ENCODE measurements at places on chromosomes 7 and 10.
A peak's percentile ranks its signal among the peaks of the same experiment; 100 is the strongest.

DNA sequence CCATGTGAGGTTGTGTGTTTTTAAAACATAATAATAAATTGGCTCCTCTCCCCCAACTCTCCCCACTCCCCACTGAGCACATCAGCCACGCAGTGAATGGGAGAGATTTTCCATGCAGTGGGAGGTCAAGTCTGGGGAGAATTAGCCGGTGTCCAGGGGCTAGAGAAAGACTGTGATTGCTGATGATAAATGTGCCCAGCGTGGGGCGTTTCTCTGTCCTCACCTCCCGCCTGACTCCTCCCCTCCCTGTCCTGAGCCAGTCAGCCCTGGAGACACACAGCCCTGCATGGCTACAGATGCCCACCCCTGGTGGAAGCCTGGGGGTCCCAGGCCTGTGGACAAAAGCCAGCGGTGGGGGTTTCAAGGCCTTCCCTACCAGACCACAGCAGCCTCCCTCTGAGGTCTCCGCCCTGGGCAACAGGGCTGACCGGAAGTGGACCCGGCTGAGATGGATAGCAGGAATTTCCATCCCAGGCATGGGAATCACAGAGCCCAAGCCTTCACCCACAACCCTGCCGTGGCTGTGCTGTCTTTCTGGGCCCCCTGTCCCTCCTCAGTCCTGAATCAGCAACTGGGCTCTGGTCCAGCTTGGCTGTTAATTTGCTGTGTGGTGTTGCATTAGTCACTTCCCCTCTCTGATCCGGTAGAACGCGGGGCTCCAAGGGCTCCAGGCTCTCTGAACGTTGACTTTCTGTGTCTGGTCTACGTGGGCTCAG, 46.8 kb upstream of the SLC29A3 start:
- peak; percentile 65 for DNase-seq

- DNase-seq: no peak
Observed at GRCh38 chr10:125820701-125821100, 2.4 kb downstream of the UROS start.

DNA sequence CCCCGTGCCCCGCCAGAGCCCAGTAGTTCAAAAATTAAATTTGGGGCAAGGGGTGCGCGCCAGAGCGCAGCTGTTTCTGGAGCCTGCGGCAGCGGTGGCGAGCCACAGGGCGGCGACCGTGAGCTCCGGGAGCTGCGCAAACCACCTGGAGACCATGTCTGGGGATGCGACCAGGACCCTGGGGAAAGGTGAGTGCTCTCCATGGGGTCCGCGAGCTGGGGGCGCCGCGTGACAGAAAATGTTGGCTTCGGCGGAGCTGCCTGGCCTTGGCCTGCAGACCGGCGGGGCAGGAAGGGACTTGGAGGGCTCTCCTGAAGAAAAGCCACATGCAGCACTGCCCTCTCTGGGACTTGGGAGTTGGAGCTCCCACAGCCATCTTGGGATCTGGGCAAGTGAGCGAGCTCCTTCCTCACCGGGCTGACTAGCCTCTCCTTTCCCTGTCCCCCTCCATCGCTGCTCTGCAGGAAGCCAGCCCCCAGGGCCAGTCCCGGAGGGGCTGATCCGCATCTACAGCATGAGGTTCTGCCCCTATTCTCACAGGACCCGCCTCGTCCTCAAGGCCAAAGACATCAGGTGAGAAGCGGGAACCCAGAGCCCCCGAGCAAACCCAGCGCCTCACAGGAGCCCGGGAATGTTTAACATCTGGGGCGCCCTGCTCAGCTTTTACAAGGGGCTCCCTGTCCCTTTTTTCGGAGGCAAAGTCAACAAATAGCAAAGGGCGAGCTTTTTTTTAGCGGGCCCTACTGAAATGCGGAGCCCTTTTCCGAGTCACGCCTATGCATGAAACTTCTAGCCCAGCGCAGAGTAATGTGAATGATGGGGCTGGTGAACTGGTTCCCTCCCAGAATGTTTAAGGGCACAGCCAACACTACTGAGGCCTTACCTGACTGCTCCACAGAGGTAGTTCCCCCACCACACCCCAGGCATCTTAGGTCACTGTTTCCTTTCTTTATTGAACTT, 6.1 kb downstream of the GSTO2 start:
- DNase-seq: peak; percentile 17

DNA sequence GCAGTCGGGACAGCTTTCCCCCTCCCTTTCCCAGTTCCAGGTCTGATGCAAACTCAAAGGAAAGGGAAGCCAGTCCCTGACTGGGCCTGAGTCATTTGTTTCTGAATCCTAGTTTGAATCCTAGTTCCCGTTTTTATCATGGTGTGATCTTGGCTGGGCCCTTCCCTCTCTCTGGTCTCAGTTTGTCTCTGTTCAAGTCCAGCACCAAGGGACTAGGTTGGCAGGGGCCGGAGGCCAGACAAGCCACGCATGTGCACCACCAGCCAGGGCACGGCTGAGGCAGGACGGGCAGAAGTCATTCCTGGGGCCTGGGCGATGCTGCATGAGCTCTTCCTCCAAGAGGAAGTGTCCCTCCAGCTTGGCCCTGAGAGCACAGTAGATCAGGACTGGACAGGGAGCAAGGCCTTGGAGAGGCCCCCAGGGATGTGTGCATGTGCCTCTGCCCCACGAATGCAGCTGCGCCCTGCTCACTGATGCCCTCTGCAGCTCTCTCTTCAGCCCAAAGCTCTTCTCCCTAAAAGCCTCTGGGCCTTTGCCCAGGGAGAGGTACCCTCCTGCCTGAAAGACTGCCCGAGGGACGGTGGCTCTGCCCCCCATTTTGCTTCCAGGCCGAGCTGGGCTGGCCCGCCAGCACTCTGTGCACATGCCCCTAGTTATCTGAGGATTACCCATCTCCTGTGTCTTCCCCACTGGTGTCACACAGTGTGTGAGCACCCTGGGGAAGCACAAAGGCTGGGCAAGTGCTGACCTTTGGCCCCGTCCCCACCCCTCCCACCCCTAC, 86.7 kb downstream of the ZMIZ1 start:
- DNase-seq: peak; percentile 57

DNA sequence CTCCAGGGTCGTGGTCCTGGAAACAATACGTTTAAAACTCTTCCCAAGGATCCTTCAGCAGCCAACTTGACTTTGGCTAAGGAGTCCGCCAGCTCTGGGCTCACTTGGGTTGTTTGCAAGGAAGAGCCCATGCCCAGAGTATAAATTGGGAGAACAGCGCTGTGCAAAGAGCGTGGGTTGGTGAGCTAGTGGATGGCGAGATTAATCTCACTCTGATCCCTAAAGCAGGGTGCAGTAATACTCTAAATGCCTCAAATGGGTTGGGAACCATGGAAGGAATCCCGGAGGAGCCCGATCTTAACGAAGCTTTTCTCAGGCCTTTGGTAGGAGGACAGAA, 495 bp upstream of the SDHAF3 start:
- DNase-seq: no peak

GRCh38 chr7:14800664-14801063, 101.9 kb downstream of the DGKB start:
- no peak for DNase-seq

DNA sequence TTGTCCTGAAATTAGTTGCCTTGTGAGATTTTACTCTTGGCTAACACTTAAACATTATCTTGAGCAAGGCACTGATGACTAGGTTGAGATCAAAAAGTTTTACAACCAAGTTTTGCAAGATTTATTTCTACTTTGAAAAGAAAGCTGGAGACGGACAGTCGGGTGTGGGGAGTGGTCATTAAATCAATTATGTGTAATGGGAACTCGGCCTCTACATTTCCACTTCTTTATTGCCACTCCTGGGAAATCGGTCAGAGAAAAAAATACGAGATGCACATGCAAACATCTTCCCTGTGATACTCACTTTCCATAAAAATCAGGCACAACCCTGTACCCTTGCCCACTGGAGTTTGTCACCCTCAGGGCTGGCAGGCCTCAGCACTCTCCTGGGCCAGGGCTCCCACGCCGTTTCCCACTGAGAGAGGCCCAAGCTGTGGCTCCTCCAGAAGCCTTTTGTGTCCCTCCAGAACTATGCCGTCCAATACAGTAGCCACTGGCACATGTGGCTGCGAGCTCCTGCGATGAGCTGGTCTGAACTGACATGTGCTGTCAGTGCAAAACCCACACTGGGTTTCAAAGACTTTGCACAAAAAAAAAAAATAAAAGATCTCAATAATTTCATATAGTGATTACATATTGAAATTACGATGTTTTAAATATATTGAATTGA, 7.5 kb upstream of the GPNMB start:
- no peak for DNase-seq

DNA sequence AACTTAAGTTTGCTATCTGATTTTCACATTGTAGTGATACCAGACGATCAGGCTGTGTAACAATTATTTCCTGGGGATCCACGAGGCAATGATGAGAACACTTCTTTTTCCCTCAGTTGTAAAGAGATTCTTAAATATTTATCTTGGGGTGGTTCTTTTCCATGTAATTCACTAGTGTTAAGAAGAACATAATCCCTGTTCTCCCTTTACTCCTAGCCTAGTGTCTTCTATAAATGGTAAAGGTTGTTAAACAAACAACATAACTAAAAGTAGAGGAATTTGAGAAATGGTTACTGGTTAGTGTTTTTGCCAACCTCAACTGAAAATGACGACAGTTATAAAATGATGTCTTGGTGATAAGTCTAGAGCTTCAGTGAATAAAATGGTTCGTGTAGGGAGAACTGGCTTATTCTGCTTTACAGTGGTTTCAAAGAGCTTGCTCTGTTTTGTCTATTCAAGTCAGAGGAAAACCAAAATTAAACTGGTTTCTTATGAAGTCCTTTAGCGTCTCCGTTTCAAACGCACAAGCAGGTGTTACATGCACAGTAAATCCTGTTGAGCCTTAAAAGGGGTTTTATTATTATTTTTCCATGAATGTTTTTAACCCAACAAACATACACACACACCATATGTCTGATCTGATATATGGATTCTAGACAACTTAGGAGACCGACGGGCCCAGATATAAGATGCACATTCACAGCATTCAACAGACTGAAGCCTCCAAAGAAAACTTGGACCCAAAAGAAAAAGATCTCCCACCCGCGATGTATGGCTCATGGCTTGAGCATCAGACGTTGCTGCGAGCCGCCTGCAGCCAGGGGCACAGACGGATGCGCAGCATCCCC, 1.1 kb downstream of the TBX20 start:
- peak; percentile 51 for DNase-seq

- no peak for DNase-seq
Observed at GRCh38 chr10:95034401-95034800, 34.9 kb downstream of the CYP2C8 start.

DNA sequence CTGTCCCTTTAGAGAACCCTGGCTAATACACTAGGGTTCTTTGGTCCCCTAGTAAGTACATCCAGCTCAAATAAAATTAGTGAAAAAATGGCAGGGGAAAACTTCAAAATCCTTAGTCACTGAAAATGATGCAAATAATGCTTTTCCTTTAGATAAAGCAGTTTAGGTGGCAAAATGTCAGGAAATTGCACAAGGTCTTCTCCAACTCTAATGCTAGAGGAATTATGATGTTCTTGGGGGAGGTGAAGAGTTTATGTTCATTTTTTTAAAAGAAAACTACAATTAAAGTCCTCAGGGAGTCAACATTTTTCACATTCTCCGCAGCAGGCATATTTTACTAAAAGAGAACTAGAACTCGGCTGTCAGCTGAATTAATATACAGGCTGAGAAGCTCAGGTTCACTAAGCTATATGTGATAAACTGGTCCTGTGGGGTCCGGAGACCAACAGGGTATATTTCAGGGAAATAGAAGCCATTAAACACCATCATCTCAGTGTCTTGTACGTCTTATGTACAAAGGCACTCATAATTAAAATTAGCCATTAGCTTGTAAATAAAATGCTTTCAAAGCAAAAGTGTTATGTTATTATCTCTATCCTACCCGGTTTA, 1164.7 kb upstream of the AUTS2 start:
- DNase-seq: no peak

All from amniotic epithelial cell (primary cell).